ENCODE measurements at places on chromosomes 1 and 21. TPM values are rescaled to one million over a fixed set of nuclear protein-coding genes. Genes with fewer than 3 reads are reported as not detected.

The WDR64 gene
- total RNA-seq = not detected

The CHIA gene
- total RNA-seq = not detected

The WDR47 gene
- total RNA-seq = 8.2 TPM

The S100A7 gene
- total RNA-seq = not detected

The ERICH3 gene
- total RNA-seq = not detected

The LRRC38 gene
- total RNA-seq = not detected

All from neural progenitor cell (in vitro differentiated cells).